ENCODE measurements at places on chromosomes 7 and 10. TPM values are rescaled to one million over a fixed set of nuclear protein-coding genes. Genes with fewer than 3 reads are reported as not detected.

The FGFBP3 gene
- 0.60 TPM for polyA plus RNA-seq

The KEL gene
- 0.69 TPM for polyA plus RNA-seq

DNA sequence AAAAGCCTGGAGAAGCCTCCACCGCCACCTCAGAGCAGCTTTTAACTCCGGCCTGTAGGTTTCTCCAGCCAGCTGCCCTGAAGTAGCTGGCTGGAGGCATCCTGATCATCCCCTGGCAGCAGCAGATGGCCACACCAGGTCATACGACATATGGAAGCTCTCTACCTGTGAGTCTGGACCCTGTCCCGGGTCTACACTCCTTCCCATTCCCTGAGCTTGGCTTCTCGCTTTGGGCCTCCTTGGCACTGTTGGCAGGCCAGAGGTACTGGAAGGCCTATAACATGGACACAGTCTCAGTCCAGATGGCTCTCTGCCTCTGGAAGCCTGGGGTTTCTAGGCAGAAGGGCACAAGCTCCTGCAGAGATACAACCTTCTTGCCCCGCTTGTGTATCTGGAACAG, 43.5 kb upstream of the TRIM8 start:
- DNase-seq: peak; percentile 48

The UFSP1 gene
- polyA plus RNA-seq: 1.8 TPM

DNA sequence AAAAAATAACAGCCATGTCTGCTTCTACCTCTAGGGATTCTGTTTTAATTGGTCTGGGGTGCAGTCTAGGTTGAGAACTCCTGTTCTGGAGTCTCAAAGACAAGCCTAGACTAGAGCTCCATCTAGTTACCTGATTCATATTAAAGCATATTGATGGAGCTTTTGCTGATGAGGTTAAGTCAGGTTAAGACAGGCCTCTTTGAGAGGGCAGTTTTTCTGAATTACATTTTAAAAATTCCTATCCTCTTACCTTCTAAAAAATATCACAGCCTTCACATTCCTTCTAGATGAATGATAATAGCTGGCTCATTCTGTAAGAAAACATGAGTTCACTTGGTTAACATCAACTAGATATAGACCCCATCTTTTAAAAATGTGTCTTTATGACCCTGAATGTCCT, 28.9 kb downstream of the MGAM start:
- no peak for DNase-seq

The ZNF804B gene
- not detected for polyA plus RNA-seq

DNA sequence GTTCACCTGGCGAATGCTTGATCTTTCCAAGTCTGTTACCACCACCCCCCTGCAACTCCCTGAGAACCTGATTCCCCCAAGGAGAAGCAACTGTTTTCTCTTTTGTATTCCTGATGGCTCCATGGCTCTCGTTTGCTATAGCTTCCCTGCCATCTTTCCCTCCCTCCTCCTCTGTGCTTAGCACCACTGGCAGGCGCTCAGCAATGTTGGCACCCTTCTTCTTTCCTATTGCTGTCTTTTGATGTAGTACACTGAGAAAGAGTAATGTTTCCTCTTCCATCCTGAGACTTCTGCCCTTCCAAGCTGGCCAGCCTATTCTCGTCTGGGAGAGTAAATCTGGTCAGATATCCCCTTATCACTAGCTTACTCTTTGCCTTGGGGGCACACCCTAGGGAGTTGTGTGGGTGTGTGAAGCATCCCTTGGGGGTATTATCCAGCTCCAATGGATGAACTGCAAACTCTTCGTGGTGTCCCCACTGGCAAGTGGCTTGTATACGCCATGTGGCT, 74.0 kb downstream of the BMPER start:
- no peak for DNase-seq

The GIMAP4 gene
- 11.4 TPM for polyA plus RNA-seq

DNA sequence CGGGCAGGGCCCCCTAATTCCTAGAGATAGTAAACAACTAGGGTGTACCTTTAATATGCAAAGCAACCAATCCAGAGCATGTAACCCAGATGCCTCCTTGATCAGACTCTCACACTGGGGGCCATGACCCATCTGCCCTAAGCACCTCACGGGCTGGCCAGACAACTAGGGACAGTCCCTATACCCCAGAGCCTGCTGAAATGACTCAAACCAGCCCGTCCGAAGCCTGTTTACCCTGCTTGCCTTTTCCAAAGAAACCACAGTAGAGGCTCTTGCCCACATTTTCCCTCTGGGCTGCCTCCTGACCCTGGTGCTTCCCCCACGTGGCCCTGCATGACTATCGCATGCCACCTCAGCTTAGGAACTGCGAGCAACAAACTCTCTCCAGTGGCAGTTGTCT, 46.2 kb downstream of the RGS10 start:
- DNase-seq: no peak

The GBX1 gene
- not detected for polyA plus RNA-seq

The CTNNA3 gene
- under 0.01 TPM for polyA plus RNA-seq

The TMEM225B gene
- 0.38 TPM for polyA plus RNA-seq

DNA sequence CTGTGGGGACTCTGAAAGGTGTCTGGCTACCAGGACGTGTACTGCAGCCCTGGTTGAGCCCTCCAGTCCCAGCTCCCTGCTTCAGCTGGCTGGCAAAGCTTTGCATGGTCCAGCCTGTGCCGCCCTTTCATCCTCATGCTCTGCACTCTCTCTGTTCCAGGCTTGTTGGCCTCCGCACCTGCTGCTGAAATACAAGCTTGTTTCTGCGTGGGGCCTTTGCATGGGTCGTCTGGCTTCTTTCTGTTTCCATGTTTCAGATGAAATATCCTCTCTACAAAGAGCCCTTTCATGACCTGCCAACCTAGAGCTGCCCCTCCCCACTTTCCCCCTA, 45.9 kb downstream of the TSPAN15 start:
- DNase-seq: peak; percentile 61

The BLNK gene
- polyA plus RNA-seq: 9.6 TPM

DNA sequence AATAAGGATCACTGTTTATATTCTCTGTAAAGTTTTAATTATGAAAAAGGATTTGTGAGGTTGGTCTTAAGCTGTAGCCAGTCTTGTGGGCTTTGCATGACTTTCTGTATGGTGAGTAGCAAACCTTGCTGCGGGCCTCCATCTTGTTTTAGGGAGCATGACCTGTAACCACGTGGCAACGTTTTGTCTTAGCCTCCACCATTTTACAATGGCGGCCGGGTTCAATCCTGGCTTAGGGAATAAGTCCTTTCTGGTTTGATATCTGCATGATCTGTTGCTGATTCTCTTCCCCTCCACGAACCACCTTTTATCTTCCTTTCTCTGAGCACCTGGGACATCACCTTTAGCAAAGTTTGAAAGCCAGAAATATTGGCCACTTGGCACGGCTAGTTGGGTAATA, 32.5 kb upstream of the OPTN start:
- no peak for DNase-seq

DNA sequence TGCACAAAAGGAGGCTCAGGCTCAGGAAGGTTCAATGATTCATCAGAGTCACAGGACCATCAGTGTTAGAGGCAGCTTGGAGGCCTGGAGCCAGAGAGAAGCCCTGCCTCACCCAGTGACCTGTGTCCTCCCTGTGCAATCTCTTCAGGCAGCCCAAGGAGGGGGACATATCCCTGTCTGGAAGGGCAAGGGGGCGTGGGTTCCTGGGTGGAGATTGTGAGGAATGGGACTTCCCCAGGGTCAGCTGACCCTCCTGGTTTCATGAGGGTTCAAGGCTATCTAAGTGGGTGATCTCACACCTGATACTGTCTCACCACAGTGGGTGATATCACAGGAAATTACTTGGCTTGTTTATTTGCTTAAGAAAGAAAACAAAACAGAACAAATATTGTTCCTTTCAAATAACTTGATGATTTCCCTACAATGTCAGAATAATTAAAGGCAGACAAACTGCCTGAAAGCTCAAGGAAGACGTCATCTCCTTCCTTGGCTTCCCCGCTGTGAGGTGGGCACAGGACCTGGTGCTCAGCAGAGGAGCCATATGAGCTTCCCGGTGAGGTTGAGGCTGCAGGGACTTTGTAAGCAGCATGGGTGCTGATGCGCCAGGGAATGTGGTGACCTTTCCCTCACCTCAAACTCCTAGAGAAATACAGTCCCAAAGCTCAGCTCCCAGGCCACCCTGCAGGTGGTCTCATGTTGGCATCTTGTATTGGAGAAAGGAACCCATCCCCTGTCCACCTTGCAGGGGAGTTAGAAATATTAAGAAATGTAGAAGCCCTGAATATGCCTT, 763.2 kb downstream of the GRID1 start:
- no peak for DNase-seq

GRCh38 chr7:97008275-97008917, 3.0 kb downstream of the DLX6 start:
- DNase-seq: no peak

- DNase-seq: no peak
These were observed 24.7 kb downstream of the PSPH start for GRCh38 chr7:56026538-56026937.

The MRLN gene
- not detected for polyA plus RNA-seq

GRCh38 chr10:299512-299911, 164.3 kb downstream of the ZMYND11 start:
- no peak for DNase-seq

The LRIT1 gene
- not detected for polyA plus RNA-seq

DNA sequence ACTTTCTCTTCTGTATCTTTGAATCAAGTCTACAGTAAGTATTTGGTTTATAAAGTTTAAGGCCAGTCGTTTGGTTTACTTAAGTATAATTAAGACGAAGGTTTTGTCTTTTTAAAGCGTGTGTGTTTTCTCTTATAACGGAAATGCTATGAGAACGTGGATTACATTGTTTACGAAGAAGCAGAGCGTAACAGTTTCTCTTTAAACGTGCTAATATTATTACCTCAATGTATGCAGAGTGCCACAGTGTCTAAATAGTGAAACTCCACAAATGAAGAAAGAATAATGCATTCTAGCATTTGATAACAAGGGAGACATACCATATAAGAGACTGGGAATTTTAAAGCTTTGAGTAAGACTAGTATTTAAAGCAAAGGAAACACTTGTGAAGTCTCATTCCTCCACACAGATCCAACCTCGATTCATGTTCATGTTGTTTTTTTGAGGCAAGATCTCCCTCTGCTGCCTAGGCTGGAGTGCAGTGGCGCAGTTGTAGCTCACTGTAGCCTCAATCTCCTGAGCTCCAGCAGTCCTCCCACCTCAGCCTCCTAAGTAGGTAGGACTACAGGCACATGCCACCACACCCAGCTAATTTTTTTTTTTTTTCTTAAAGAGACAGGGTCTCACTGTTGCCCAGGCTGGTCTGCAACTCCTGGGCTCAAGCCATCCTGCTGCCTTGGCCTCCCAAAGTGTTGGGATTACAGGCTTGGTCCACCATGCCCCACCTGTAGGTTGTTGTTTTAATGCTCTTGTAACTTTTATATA, 75.1 kb downstream of the ANKRD61 start:
- peak; percentile 56 for DNase-seq

- DNase-seq: peak; percentile 80
These were observed 4.1 kb downstream of the FBXO24 start for GRCh38 chr7:100590077-100590737.

- DNase-seq: no peak
These were observed 23.7 kb upstream of the LIMK1 start for GRCh38 chr7:74059681-74060588.

The PPP1R3C gene
- 4.2 TPM for polyA plus RNA-seq

DNA sequence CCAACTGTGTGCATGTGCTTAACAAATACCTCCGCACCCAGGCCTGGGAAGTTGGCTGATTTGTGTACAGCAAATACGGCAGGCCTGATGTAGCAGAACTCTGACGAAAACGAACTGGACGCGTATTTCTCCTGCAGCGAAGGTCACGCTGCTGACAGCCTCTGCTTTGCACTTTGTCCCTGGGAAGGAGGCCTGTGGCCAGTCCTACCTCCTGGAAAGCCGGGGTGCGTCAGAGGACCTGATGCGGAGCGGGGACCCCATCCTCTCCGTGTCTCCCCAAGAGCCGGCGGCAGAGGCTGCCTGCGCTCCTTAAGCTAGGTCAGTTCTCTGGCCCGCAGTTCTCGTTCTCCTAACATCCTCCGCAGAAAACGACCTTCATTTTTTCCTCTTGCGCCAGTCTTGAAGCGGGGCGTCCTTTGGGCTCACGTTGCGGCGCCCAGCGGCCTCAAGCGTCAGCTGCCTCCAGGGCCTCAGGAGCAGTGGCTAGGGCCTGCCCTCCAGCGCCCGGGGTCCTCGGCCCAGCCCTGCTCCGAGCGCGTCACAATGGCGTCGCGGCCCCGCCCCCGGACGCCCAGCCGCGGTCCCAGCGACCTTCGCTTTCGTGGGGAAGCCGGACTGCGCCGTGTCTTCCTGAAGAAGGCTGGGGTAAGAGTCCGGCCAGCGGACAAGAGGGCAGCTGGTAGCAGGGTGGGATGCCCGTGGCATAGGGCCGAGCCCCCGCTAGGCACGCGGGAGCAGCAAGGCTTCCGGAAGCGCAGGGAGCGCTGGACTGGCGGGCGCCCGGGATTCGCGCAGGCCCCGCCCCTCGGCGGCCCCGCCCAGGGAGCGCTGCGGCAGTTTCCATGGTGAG, at the start of gene ZNF487:
ZNF487 (plus strand) TSS at position 821 of the 850 bp plus-strand sequence. CDS start 38,703 bp downstream, outside the sequence.
- peak; percentile 94 for DNase-seq

The PDE1C gene
- polyA plus RNA-seq: 0.99 TPM

DNA sequence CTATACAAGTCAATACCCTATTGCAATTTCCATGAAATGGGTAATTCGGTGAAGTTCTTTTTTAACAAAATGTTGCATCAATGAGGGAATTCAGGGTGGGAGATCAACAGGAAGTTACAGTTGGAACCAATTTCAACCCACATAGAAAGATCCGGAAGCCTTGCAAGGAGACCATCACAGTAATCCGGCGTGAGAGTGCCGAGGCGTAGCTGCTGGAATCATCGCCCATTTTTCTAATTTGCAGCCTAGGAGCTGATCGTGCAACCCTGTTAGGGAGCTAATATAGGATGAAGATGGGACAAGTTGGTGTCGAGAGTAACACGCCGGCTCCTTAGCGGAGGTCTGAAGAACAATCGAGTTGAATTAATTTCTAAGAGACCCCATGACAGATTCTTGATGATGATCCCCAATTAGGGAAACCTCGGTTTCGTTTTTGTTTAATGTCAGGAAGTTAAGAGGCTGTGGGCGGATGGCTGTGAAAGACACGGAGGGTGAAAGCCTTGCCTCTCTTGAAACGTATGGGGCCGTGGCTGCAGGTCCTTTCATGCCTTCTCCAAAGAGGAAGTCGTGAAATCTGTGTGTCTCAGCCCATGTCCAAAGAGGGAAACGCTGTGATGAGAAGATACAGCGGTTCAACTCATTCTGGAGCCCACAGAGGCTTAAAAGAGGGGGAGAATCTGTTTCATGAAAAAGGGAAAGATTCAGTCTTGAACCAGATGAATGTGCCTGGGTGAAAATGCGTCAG, 51.2 kb upstream of the CARD11 start:
- DNase-seq: no peak

GRCh38 chr10:44714451-44714850, 196.7 kb upstream of the TMEM72 start:
- DNase-seq: no peak

DNA sequence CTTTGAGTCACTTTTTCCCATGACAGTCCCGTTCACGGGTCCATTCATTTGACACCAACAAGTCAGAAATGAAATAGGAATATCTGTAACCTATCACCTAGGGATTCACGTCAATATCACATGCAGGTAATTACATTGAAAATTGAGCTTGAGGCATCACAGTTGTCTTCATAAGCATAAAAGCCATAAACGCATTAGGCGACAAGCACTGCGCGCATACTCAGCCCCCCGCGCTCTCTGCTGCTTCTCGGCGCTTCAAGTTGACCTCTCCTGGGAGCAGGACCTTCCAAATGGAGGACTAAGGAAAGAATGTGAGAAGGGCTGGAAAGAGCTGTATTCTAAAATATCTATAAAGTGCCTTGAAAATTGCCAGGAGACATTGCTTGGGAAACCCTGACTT, 130.5 kb upstream of the TNS3 start:
- DNase-seq: no peak

Data from sigmoid colon (tissue), 7 donors.